Fibroblast of skin of left quadriceps (primary cell): ENCODE measurements at places on chromosomes 5 and 9.

DNA sequence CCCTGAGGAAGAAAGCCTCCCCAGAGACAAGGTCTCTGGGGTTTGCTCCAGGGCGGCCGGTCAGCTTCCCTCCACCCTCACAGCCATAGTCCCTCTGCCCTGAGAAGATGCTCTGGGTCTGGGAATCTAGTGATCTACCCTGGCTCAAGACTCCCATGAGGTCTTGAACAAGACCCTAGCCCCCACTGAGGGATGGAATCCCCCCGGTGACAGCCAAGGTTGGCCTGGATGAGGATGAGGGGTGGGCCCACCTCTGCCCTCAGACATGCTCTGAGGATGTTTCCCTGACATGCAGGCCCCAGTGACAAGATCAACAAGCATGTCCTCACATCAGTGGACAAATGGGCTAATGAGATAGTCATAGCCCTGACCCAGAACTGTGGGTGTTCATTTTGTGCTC, 138.6 kb downstream of the C5orf15 start:
- DNase-seq: no peak

- DNase-seq: peak; percentile 60
Measured at GRCh38 chr9:116267021-116267420, 113.4 kb downstream of the PAPPA start.

GRCh38 chr9:99466781-99467180, 244.7 kb downstream of the SEC61B start:
- DNase-seq: no peak

DNA sequence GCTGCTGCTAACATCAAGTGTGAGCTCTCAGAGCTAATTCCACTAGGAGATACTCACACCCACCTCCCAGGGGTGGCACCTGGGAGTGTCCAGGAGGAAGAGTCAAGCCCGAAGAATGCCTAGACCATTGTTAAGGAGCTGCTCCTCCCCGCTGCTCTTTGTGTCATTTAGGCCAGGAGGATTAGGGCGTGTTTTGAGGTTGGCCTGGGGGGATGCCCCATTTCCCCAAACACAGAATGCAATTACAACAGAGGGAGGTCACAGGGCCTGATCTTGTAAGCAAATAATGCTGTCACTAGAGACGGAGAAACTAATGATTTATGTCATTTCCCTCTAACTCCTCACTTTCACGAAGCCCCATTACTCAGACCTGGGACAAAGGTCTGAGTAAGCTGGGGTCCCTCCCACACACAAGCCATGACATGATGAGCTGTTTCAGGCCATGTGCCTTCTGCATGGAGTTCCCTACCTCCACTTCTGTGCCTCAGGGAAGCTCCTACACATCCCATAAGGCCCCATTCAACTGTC, 312.5 kb downstream of the ACTL7B start:
- DNase-seq: no peak

- peak; percentile 44 for DNase-seq
Measured at GRCh38 chr9:82961504-82962125, 101.3 kb downstream of the RASEF start.

DNA sequence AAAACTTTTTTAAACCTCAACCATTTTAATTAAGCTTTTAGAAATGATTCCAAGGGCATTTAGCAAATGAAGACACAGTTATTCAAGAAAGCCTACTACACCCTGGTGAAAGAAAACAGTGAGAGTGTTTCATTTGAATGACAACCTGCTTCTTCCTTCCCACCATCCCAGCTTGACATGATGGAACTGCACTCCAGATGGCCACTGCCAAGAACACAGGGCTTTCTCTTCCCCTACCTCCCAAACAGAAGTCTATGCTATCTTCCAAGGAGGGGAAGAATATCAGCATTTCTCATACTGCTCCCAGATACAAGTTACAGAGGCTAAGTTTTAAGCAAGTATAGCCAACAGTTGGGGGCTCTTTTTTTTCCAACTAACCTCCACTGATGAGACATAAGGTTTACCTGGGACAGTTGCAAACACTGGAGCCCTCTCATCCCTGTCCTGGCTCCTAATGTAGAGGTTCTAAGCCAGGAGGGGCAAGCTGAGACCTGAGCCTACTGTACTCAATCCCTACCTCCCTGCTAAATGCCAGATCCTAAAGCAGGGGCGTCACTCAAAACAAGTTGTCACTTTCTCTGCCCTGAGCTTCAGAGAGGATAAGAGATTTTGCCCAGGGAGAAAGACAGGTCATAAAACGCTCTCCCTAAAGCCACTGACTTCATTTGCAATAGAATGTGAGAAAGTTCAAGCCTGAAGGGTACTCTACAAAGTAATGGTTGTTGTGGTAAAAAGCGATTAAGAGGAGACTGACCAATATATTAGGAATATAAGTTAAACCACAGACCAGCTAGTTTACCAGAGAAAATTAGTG, 88.5 kb upstream of the SLC27A6 start:
- DNase-seq: no peak

- DNase-seq: no peak
Measured at GRCh38 chr9:134071149-134071548, 3.3 kb upstream of the BRD3 start.

GRCh38 chr5:31983851-31984250, 190.3 kb downstream of the GOLPH3 start:
- peak; percentile 92 for DNase-seq

DNA sequence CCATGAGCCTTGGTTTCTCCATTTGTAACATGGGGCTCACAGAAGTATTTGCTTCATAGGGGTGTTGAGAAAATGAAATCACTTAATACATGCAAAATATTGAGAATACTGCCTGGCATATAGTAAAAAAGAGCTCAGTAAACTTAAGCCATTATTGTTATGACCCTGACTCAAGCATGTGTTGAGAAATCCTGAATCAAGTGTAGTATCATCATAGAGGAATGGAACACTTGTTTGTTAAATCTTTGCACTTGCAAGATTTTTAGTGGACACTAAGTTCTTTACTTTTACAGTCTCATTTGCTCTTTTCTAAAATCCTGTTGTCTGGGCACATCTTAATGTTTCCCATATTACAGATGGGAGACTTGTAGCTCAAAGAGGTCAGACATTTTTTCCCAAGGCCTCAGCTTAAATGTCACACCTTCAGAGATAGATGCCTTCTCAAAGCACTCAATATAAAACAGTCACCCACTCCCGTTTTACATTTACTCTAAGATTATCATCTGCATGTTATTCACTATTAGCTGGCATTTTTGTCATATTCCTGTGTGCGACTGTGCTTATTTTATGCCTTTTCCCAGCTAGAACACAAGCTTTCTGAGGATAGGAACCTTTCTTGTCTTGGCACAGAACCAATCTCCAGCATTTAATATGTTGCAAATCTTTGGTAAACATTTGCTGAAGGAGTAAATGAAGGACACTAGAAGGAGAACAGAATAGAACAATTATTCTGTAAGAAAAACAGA, 250.0 kb upstream of the TNC start:
- DNase-seq: no peak

DNA sequence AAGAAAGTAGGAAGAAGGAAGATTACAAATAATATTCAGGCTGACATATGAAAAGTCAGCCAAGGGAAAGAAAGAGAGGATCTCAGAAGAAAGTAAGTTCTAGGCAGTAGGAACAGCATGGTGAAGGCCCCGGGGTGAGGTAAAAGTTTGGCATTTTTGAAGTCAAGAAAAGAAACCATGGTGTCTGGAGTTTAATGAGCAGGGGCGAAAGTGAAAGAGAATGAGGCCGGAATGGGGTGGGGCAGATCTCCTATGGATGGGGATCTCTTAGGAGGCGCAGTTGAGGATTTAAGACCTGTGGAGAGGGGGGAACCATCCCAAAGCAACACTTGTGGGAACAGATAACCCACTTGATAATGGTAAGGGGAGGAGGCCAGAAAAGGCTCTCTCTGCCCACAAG, 42.3 kb upstream of the SMAD5 start:
- no peak for DNase-seq

- no peak for DNase-seq
Measured at GRCh38 chr9:89878003-89878411, 273.2 kb downstream of the GADD45G start.

- DNase-seq: no peak
Measured at GRCh38 chr9:34072410-34072809, 23.7 kb upstream of the UBAP2 start.
